ENCODE measurements at places on chromosomes 7 and 10.
A peak's percentile ranks its signal among the peaks of the same experiment; 100 is the strongest.

- DNase-seq = no peak
These were observed 53.1 kb upstream of the KMT2E start for GRCh38 chr7:104960741-104961448.

DNA sequence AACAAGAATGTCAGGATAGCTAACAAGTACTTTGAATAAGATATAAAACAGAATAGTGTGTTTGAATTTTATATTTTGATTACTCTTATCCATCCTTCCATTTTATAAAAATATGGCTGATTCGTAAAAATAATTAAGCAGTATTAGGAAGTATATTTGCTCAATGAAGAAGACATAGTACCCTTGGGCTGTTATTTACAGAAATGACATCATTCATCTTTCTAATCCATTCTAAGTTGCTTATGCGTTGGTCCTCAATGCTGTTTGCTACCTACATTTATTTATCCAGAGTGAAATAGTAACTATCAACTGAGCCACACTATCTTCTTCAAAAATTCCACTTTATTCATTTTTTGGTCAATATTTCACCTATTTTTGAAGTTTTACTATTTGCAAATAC is 2.1 kb upstream of the ZNF804B start:
- DNase-seq = no peak

DNA sequence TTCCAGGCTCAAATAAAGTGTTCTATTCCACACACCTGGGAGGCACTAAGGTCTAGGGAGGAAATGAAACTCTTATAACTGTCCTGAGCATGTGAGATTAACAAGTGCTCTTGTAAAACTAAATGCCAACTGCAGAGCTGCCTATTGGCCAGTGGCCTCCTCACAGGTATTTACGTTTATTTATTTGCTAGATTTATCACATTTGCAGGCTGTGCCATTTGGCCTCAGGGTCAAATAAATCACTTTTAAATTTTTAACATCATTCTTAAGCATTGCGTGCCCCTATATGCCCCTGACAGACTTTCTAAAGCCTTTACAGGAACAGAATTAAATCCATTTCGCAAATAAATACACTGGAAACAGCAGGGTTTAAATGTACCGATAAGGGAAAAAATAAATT is 381.8 kb upstream of the NFE2L3 start:
- DNase-seq = no peak

- no peak for DNase-seq
These were observed 568 bp downstream of the PRSS2 start for GRCh38 chr7:142771353-142771723.

GRCh38 chr7:122790591-122790990 is 87.9 kb upstream of the RNF148 start:
- DNase-seq = no peak

GRCh38 chr7:28854750-28855074 is 103.4 kb downstream of the TRIL start:
- no peak for DNase-seq

- DNase-seq = peak; percentile 51
These were observed 757 bp downstream of the ANKIB1 start for GRCh38 chr7:92246360-92247101.

DNA sequence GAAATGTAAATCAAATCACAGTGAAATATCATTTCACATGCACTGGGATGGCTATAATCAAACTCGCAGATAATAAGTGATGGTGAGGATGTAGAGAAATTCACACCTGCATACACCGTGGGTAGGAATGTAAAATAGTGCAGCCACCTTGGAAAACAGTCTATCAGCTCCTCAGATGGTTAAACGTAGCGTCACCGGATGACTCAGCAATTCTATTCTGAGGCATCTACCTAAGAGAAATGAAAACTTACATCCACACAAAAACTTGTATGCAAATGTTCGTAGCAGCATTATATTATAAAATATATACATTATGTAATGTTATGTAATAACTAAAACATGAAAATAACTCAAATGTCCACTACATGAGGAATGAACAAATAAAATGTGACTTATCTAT is 38.9 kb downstream of the SH3PXD2A start:
- peak; percentile 59 for DNase-seq

GRCh38 chr7:67716729-67717128 is 720.1 kb downstream of the TYW1 start:
- no peak for DNase-seq

GRCh38 chr7:68256295-68256694 is 1259.7 kb downstream of the TYW1 start:
- DNase-seq = no peak

DNA sequence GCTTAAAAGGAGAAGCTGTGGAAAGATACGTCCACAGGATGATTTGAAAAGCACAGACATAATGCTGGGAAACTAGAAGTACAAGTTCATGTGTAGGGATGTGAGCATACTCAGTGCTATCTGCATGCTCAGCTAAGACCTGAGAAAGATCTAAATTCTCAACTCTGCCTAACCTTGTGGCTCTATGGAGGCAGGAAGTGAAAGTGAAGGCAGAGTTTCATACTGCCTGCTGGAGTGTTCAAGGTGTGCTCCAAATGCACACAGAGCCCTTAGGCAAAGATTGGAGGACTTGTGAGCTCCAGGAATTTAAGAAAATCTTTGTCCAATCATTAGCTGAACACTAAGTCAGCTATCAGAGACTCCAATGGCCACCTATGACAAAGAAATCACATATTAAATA is 190.9 kb downstream of the RNLS start:
- no peak for DNase-seq

DNA sequence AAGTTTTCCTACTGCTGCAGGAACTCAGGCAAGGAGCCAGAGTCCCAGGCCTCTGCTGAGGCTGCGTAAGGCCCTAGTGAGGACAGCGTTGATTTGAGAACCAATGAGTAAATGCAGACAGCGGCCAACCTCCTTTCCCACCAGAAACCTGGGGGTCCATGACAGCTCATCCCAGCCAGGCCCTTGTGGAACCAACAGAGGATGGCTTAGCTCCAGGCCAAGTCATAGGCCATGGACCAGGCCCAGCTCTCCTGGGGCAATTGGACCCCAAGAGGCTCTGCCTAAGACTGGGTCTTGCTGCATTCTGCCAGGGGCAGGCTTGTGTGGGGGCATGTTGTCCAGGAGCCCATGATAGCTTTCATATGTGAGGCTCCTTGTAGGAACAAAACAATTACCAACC is 65.4 kb upstream of the PPP1R3C start:
- DNase-seq = no peak

- DNase-seq = no peak
These were observed 50.5 kb upstream of the DLG5 start for GRCh38 chr10:77977016-77977415.

- DNase-seq = no peak
These were observed 117.0 kb upstream of the PTPRZ1 start for GRCh38 chr7:121755818-121756552.

DNA sequence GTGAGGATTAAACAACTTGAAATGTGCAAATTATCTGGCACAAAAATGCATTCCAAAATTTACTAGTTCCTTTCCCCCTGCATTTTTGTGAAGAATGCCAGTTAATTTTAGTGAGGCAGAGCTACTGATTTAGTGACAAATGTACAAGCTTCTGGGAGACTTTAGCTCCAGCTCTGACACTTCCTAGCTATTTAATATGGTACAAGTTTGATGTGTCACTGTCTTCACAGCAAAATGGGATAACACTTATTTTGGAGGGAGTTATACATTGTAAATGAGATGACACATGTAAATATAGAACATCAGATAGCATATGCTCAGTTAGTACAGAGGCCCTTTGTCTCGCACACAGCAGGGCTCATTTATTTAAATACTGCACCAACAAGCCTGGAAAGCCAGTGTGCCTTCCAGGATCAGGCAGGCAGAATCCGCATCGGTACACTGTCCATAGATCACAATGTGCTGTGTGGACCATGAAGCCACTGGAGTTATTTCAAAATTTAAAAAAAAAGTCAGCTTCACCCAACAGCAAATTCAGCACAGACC is 48.7 kb downstream of the ELMO1 start:
- no peak for DNase-seq

DNA sequence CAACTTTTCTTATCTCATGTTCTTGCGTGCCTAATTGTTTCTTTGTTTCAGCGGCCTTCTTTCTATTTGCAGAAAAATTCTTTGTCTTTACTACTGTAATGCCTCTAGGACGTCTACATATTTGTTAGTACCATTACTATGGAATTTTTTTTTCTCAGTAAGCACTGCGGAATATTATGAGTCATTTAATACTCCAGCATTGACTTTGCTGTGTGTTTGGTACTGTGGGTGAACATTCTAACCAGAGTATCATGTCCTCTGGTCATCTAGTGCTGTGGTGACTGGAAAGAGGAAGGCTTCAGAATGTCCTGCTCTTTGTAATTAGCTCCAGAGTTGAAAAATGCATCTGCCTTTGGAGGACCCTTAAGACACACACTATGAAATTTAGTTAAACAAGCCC is 58.5 kb upstream of the FERD3L start:
- DNase-seq = no peak

DNA sequence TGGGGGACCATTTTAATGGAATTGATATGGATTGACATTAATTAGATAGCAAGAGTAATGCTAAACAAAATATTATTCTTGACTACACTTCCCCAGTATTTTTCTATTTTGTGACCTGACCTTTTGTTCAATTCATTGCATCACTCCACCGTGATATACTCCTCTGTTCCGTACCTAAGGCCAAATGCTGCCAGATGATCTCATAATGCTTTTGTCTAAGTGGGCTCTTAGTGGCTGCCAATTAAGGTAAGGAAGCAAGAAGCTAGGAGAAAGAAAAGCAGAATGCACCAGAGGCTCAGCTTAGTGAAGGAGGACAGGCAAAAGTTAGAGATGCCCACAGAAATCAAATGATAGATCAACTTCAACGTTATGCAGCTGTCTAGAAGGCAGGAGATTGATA is 36.4 kb downstream of the FEZF1 start:
- DNase-seq = no peak

DNA sequence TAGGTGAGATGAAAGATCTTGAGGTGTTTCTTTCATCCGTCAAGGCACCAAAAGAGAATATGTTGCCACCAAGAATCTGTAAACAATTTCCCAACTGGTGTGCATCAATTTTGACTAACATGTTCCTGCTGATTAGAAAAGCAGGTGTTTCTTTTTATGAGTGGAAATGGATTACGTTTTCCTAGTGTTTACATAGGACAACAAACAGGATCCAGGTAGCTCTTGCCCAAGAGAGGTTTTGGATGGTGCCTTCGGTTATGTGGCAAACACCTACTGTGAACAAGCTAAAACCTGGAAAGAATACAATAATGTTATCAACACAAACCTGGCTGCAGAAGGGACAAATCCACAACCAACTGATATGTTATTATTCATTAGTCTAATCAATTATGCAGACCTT is 53.6 kb upstream of the WNT16 start:
- no peak for DNase-seq

- DNase-seq = peak; percentile 86
These were observed at the start of gene ETV1 for GRCh38 chr7:13989126-13989948. TSS of gene ETV1 (minus strand) at chr7:13989666. CDS start at chr7:13989052, 614 bp downstream.

All from K562 (cell line).